IMR-90 (cell line): ENCODE measurements at places on chromosomes 5 and 9.

GRCh38 chr9:127505396-127506116, 54.2 kb downstream of the LRSAM1 start:
- 0 out of 2 replicates have a peak overlapping the region, but pooled peaks have one; percentile 14 for H3K27ac ChIP-seq
- peaks cover 7% of the 10 kb centered on the region; the same call in 1 of the 2 replicates for H3K4me1 ChIP-seq
- DNase-seq = no peak
- no peak overlapping the region for H3K4me3 ChIP-seq

GRCh38 chr5:168645195-168645594, 66.0 kb upstream of the PANK3 start:
- no peak overlapping the region for H3K4me3 ChIP-seq
- no peak overlapping the region for H3K27ac ChIP-seq
- H3K4me1 ChIP-seq = no peaks in the 10 kb centered on the region

- DNase-seq = peak; percentile 36
- no peaks in the 10 kb centered on the region for H3K27me3 ChIP-seq
- H3K36me3 ChIP-seq = no peaks in the 10 kb centered on the region
- H3K4me1 ChIP-seq = no peaks in the 10 kb centered on the region
- no peak overlapping the region for H3K27ac ChIP-seq
Observed at GRCh38 chr5:146744068-146744745, 134.3 kb downstream of the PPP2R2B start.

- no peak overlapping the region for H3K27ac ChIP-seq
- DNase-seq = no peak
- no peaks in the 10 kb centered on the region for H3K4me1 ChIP-seq
- H3K36me3 ChIP-seq = no peaks in the 10 kb centered on the region
- no peaks in the 10 kb centered on the region for H3K27me3 ChIP-seq
Observed at GRCh38 chr9:72407114-72407513, 42.1 kb upstream of the ZFAND5 start.

DNA sequence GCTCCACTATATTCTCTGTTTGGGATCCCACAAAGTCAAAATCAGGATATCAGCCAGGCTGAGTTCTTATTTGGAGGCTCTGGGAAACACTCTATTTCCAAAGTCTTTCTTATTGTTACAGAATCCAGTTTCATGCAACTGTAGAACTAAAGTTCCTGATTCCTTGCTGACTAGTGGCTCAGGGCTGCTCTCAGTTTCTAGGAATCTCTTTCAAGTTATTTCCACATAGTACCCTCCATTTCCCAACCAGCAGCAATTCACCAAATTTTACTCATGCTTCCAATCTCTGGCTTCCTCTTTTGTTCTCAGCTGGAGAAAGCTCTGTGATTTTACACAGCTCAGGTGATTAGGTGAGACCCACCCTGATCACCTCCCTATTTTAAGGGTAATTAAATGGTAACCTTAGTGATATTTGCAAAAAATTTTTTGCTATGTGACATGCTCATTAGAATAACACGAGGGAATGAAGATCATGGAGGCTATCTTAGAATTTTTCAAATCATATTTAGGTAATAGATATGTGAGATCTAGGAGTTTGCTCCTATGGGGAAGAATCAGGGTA, 794.9 kb upstream of the ARRDC3 start:
- DNase-seq = no peak
- no peaks in the 10 kb centered on the region for H3K27me3 ChIP-seq
- H3K36me3 ChIP-seq = no peaks in the 10 kb centered on the region

DNA sequence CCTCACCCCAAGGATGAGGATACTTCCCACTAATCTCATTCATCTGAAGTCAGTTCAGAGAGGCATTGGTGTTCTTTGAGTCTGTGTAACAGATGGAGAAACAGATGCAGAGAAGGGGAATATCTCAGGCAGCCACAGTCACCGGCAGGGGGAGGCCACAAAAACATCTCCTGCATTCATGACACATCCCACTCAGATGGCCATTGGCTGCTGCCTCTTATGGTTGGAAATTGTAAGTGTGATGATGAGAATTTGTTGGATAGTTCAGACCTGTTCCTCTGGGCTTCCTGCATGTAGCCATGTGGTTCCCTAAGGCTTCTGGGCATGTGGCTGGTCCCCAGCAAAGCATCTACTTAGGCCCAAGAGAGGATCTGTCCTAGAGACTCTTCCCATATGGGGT, 45.9 kb upstream of the GABRP start:
- no peaks in the 10 kb centered on the region for H3K4me1 ChIP-seq
- no peaks in the 10 kb centered on the region for H3K36me3 ChIP-seq
- peaks cover 2% of the 10 kb centered on the region; the same call in 1 of the 2 replicates for H3K27me3 ChIP-seq
- H3K27ac ChIP-seq = no peak overlapping the region

DNA sequence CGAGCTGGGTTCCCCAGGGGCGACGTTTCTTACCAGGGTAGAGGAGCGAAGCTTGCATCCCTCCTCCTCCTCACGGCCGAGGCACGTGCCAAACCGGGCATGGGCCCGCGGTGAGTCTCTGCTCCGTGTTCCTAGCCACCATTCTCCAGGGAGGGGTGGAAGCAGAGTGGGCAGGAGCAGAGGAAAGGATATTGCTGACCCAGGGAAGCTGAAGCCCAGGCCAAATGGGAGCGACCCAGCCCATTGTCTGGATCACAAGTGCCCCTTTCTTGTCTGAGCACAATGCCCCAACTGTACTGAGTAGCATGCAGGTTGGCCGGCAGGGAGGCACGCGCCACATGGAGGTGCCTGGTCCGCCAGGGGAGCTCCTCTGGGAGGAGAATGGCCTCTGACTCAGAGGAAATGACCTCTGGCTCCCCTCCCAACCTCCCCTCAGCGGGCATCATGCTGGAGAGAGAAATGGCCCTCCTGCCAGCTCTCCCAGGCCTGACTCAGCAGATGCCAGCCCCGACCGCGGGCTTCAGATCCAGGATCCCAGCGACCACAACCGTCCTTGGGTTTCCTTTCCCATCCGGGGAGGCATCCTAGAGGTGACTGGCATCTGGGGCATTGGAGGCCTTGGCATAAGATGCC, 1.1 kb downstream of the PRR7 start:
- H3K36me3 ChIP-seq = no peaks in the 10 kb centered on the region
- H3K4me1 ChIP-seq = peaks cover 10% of the 10 kb centered on the region
- peak; percentile 51 for DNase-seq
- H3K27ac ChIP-seq = peak overlapping the region; percentile 12; the same call in 1 of the 2 replicates
